K562 (cell line): ENCODE measurements at places on chromosomes 3 and 15. TPM values are rescaled to one million over a fixed set of nuclear protein-coding genes. Genes with fewer than 3 reads are reported as not detected.

The UROC1 gene
- 0.07 TPM in 1 of 2 replicates, not detected in the other for total RNA-seq

The CADPS gene
- not detected in 2 replicates for total RNA-seq

The TICRR gene
- total RNA-seq, result 21.0 and 22.9 TPM in 2 replicates

The EPHA3 gene
- total RNA-seq, result not detected in 2 replicates

The GHSR gene
- not detected in 2 replicates for total RNA-seq

The XCR1 gene
- not detected in 2 replicates for total RNA-seq

The JMJD7 gene
- 12.2 and 13.1 TPM in 2 replicates for total RNA-seq

The CILP gene
- total RNA-seq, result not detected in 2 replicates

The FOXL2 gene
- total RNA-seq, result 21.4 and 22.1 TPM in 2 replicates

The SLC6A1 gene
- total RNA-seq, result not detected in 2 replicates

The CHST13 gene
- total RNA-seq, result not detected in 2 replicates

The PRR20G gene
- total RNA-seq, result not detected in 2 replicates

The HEMK1 gene
- total RNA-seq, result 15.9 and 16.8 TPM in 2 replicates

The LSAMP gene
- 0.09 TPM in 1 of 2 replicates, not detected in the other for total RNA-seq

The SPINK8 gene
- total RNA-seq, result not detected in 2 replicates

The SLC7A14 gene
- total RNA-seq, result not detected in 2 replicates

The STAB1 gene
- total RNA-seq, result 3.9 and 4.7 TPM in 2 replicates

The ADAMTSL3 gene
- total RNA-seq, result 0.07 and 0.09 TPM in 2 replicates

The SERINC4 gene
- total RNA-seq, result 0.16 and 0.22 TPM in 2 replicates

The ARRDC4 gene
- 11.4 and 15.8 TPM in 2 replicates for total RNA-seq

The ZNF197 gene
- total RNA-seq, result 12.7 and 13.9 TPM in 2 replicates

The HYAL3 gene
- total RNA-seq, result 7.0 and 9.8 TPM in 2 replicates

The PPP1R14D gene
- not detected in 2 replicates for total RNA-seq

The HGD gene
- 0.51 TPM in 1 of 2 replicates, not detected in the other for total RNA-seq

The MFSD1 gene
- total RNA-seq, result 28.6 and 31.2 TPM in 2 replicates
